ENCODE measurements at places on chromosomes 1 and 21.

DNA sequence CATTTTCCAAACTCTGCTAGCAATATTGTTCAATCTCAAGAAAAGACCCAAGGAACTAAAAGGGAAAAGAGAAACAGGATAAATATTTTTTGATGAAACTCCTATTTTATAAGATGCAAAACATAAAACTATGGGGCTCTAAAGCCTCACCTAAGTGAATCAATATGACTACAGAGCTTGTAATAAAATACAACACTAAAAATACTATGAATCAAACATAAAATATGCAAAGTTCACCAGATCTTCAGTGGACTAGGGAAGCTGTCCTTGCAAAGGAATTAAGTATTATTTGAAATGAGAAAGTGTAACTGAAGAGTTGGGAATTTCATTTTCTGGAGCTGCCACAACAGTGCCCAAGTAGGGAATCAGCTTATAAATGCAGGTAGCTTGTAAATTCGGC lies 124.5 kb downstream of the CRB1 start:
- DNase-seq: no peak

- DNase-seq: no peak
These were observed 348.3 kb downstream of the DPYD start for GRCh38 chr1:97572561-97572960.

- DNase-seq: no peak
These were observed 35.0 kb upstream of the HUNK start for GRCh38 chr21:31837618-31838390.

- DNase-seq: no peak
These were observed 30.7 kb downstream of the AKNAD1 start for GRCh38 chr1:108826081-108826635.

GRCh38 chr1:9010781-9011323 lies 15.4 kb downstream of the SLC2A7 start:
- DNase-seq: no peak

DNA sequence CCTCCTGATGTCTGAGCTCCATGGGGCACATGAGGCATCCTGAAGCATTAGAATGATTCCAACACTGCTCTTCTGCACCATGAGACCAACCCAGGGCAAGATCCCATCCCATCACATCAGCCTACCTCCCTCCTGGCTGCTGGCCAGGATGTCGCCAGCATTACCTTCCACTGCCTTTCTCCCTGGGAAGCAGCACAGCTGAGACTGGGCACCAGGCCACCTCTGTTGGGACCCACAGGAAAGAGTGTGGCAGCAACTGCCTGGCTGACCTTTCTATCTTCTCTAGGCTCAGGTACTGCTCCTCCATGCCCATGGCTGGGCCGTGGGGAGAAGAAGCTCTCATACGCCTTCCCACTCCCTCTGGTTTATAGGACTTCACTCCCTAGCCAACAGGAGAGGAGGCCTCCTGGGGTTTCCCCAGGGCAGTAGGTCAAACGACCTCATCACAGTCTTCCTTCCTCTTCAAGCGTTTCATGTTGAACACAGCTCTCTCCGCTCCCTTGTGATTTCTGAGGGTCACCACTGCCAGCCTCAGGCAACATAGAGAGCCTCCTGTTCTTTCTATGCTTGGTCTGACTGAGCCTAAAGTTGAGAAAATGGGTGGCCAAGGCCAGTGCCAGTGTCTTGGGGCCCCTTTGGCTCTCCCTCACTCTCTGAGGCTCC lies 11.1 kb upstream of the RASSF5 start:
- DNase-seq: no peak

GRCh38 chr1:84352298-84353106 lies 45.8 kb upstream of the DNASE2B start:
- no peak for DNase-seq

DNA sequence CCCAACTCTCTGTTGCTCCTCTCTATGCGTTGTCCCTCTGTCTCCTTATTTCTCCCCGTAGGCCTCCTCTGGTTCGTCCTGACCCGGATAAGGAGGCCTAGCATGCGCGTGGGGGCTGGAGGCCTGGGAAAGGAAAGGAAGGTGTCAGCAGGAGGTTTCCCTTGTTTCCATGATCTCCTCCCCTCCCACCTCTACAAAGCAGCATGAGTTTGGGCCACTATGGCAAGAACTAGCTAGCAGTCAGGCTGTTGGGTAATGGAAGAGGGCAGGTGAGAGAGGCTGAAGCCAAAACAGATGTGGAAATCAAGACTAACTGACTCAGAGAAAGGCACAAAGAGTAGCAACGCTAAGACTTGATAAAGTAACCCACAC lies 687 bp upstream of the SEMA6C start:
- no peak for DNase-seq

- DNase-seq: no peak
These were observed 4.2 kb downstream of the THEMIS2 start for GRCh38 chr1:27876341-27877114.
